Activated T-helper 17 cell treated with anti-CD3 and anti-CD28 coated beads, Interleukin-2, amount 50 U/mL, for 72 hours (primary cell): ENCODE measurements at places on chromosomes 6 and 20. TPM values are rescaled to one million over a fixed set of nuclear protein-coding genes. Genes with fewer than 3 reads are reported as not detected.
A peak's percentile ranks its signal among the peaks of the same experiment; 100 is the strongest.

The SLC32A1 gene
- not detected for total RNA-seq

GRCh38 chr6:11248974-11249761 lies 16.7 kb upstream of the NEDD9 start:
- ATAC-seq: peak; percentile 40

DNA sequence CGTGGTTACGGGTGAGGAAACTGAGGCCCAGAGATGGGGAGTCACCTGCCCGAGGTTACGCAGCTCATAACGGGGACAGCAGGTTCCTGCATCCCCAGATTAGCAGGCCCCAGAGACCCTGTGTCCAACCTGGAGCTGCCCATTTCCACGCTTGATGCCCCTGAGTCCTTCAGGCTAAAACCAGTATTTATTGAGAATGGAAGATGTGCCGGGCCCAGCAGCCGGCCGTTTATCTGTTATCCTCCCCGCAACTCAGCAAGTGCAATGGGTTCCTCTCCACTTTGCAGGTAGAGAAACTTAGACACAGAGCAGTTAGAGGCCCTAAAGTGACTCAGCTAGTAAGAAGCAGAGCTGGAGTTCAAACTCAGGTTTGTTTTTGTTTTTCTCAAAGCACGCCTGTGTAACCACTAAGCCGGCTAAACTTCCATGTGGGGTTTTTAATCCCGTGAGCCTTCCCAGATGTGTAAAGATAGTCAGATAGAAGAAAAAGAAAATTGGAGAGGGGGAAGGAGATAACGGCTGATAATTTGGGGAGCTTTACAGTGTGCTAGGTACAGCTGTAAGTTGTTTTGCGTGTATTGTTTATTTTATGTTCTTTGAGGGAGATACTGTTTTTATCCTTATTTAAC lies 775 bp downstream of the PFDN4 start:
- ATAC-seq: peak; percentile 13

DNA sequence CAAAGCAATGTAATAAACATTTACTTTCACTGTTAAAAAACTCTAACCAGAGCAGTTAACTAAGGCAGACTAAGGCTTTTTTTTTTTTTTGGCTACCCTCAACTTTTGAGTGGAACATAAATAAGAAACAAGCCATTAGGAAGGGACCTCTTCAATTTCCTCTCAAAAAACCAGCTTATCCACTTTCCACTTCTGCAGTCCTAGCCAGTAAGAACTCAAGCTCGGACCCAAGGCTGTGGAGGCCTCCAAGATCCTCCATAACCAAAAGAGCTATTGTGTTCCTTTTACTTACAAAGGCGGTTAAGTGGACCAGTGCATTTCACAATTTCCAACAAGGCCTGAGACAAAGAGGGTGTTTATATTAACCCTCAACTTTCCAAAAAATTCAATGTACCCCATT lies 5.3 kb downstream of the KCNK5 start:
- no peak for ATAC-seq

DNA sequence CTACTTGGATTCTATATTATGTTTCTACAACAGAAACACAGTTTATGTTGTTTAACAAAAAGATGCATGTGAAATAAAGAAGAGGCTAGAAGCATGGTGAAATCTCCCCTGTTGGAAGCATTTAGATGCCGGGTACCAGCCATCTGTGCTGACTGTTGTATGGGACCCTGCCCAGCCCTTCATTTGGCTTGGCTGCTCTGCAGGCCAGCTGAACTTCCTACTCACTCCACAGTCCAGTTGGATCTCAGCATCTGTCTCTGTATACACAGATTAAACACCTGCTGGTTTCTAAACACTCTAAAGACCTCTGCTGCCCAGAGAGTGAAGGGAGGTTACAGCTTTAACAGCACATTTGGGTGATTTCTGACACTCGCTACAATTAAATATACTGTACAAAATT lies 228.3 kb downstream of the SLC35F1 start:
- ATAC-seq: no peak

GRCh38 chr6:49233483-49233882 lies 229.6 kb downstream of the MMUT start:
- no peak for ATAC-seq

- ATAC-seq: no peak
Observed at GRCh38 chr6:143882401-143882930, 18.2 kb downstream of the ZC2HC1B start.
